ENCODE measurements at places on chromosomes 6 and 20. TPM values are rescaled to one million over a fixed set of nuclear protein-coding genes. Genes with fewer than 3 reads are reported as not detected.

Gene MED23
- 30.6 TPM for total RNA-seq

Gene KCNQ5
- 2.3 TPM for total RNA-seq

Gene DEFB118
- total RNA-seq, result not detected

Gene CFAP61
- 0.78 TPM for total RNA-seq

Gene BLOC1S5
- total RNA-seq, result 10.8 TPM
